ENCODE measurements at places on chromosomes 4 and X. TPM values are rescaled to one million over a fixed set of nuclear protein-coding genes. Genes with fewer than 3 reads are reported as not detected.

ESX1 gene
- not detected for total RNA-seq

XAGE5 gene
- total RNA-seq, result not detected

LARP7 gene
- 45.3 TPM for total RNA-seq

SSX1 gene
- 0.72 TPM for total RNA-seq

TMEM255A gene
- total RNA-seq, result 0.45 TPM

PNMA6F gene
- total RNA-seq, result not detected

FOXO4 gene
- 4.3 TPM for total RNA-seq

GAGE12J gene
- total RNA-seq, result 0.57 TPM

KCND1 gene
- total RNA-seq, result 0.96 TPM
